ENCODE measurements at places on chromosomes 2 and 18. TPM values are rescaled to one million over a fixed set of nuclear protein-coding genes. Genes with fewer than 3 reads are reported as not detected.

DNA sequence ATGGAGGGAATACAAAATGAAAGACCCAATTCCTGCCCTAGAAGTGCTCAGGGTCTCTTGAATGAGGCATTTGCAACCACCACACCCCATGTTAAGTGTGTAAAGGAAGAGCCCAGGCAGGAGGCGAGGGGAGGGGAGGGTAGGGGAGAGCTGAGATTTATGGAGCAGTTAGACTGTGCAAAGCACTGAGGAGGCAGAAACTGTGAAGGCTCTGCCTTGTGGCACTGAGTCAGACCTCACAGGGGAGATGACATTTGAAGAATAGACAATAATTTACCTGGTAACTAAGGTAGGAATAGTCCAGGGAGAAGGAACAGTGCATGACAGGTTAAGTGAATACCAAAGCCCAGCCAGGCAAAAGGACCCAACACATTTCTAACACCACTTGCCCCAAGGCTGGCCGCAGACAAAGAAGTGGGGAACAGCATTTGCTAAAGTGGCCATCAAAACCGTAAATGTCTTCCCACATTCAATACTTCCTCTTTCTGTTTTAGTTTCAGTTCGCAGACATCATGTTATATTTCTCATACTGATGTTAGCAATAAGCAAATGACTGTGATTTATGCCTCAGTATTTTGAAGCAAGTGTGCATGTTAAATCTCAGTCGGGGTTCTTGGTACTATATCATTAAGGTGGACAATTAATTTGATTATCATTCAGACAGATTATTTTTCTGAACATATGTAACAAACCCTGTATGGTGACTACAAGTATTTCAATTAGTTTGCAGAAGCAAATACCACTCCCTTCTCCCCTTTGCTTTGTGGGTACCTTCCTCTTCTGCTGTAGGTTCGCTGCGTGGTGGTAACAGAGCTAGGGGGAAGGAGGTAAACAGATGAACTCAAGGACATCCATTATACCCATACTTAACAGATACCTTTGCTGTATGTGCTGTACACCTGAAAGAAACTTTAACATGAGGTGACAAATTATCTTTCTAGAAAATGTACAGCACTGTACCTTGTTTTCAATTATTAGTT, 27.5 kb downstream of the CDH20 start:
- DNase-seq = no peak

TUBA3E gene
- not detected for polyA plus RNA-seq

DNA sequence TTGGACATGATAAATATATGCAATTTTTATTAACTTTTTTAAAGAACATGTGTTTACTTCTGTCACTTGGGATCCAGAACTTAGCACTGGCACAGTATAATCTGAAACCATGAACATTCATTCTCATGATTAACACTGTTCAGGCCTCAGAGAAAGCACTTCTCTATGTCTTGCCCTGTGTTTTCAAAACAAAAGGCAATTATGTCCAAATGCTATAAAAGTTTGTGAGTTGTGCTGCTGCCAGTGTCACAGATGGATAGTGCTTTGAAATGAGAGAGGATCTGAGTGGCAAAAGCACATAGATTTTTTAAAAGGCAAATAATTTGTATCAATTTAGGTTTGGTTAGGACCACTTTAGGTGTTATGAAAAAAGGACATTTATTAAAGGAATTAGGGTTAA, 470.5 kb upstream of the FAM98A start:
- DNase-seq = no peak

DNA sequence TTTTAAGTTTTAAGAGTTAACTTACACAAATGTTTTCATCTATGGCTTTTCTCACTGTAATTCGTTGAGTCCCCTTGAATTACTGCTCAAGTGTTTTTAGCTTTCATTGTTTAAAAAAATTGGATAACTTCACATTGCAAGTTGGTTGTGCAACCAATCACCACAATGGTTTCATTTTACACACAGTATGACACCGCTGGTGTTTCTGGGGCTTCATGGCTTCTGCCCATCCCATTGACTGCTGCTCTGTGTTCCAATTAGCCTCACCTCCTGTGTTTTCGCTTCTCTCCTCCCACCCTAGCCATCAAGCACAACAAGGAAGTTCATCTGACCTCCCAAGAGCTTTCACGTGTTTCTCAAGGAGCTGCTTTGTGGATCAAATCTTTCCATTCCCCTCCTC, 199.1 kb upstream of the CHAC2 start:
- DNase-seq = no peak

- no peak for DNase-seq
These were observed 5.4 kb upstream of the MRPS9 start for GRCh38 chr2:105032476-105032875.

- no peak for DNase-seq
These were observed 3.8 kb downstream of the RBFA start for GRCh38 chr18:80037869-80038630.

AGXT gene
- not detected for polyA plus RNA-seq

GRCh38 chr2:157785200-157785599, 90.9 kb downstream of the ACVR1 start:
- no peak for DNase-seq

GRCh38 chr2:64860276-64860885, 128.8 kb upstream of the SLC1A4 start:
- no peak for DNase-seq

CYP27A1 gene
- polyA plus RNA-seq = 31.0 TPM

DNA sequence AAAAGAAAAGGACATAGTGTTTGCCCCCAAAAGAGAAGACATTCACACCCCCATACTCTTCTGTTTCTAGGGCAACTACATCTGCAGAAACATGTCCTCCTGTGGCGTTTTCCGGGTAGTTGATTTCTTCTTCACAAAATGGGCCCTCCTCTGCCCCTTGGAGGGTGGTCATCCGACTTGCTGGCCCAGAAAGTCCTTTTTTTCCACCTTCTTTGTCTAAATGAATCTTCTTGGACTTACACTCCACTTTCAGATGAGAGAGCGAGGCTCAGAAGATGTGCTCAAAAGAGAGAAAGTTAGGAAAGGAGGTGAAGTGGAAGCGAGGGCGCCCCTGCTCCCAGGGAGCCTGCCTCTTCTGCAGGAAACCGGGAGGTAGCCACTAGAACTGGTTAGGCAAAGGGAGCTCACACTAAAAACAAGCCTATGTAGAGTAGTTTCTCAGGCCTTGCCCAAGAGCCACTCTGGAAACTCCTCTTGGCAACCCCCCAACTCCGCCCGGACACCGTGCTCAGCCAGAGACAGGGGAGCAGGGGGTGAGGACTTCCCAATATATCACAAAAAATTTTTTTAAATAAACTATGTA, 10.2 kb upstream of the SIX3 start:
- DNase-seq = no peak

BCS1L gene
- 26.7 TPM for polyA plus RNA-seq

DNA sequence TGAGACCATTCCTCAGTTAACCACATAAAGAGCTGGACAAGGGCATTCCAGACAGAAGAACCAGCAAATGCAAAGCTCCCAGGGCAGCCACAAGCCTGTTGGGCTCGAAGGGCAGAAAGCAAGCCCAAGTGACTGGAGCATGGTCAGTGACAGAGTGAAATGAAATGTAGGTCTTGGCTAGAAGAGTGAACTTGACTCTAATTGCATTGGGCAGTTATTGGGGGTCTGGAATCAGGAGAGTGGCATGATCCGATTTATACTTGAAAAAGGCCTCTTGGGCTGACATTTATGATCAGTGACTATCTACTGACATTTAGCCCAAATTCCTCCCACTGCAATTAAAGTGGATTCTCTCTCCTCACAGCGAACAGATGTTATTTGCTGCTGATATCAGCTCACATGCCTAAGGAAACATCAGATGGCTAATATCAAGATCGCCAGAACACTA, 152.5 kb upstream of the KLF7 start:
- no peak for DNase-seq

- DNase-seq = no peak
These were observed 12.5 kb upstream of the BUB1 start for GRCh38 chr2:110690083-110690965.

DNA sequence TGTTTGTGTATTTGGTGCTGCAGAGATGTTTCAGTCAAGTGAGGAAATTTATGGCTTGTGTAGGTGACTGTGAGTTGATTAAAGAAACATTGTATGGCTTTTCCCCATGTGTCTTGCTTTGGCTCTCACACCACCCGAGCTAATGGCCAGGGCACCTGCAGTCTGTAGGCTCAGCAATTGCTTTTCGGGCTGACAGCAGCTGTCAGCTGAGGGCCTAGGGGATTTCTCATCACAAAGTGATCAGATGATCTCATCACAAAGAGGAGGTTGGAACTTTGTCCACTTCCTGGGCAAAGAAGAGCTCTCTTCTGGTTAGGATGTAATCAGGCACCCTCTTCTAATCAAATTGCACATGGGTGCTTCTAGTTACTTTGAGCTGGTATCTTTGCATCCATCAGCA, 632.2 kb downstream of the SLC4A3 start:
- no peak for DNase-seq

- no peak for DNase-seq
These were observed 50.4 kb upstream of the CYRIA start for GRCh38 chr2:16716024-16716423.

DNA sequence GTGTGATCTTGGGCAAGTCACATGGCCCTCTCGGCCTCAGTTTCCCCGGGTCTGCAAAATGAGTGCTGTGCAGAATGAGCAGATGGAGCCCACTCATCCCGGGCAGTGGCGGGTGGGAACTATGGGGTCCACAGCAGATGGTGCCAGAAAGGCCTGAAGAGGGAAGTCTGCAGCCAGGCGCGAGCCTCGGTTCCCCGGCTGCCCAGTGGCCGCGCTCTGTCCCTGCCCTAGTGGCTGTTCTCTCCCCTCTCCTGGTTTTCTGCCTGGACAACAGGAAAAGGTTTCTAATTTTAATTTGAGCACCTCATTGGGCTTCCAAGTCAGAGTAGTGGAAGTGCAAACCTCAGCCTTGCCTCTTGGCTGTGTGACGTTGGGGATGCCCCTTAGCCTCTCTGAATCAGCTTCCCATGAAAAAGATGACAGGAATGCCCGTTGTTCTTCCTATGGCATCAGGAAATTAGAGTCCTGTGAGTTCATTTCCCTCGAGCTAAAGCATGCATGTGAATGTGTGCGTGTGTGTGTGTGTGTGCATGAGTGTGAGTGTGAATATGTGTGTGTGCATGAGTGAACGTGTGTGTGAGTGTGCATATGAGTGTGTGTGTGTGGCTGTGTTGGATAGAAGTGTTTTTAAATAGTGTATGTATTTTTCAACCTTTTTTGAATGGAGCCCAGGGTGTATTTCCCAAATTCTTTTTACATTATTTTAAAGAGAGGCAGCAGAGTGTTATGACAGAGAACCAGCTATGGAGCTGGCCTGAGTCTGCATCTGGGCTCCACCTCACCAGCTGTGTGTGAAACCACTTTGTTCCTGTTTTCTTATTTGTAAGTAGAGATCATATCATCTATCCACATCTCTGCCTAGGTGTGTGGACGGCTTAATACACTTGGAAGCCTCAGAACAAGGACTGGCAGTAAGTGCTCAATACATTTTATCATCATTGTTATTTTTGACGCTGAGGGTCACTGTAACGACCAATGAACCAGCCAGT, 41.3 kb downstream of the RRM2 start:
- no peak for DNase-seq

GNLY gene
- not detected for polyA plus RNA-seq

UGT1A5 gene
- not detected for polyA plus RNA-seq

DNA sequence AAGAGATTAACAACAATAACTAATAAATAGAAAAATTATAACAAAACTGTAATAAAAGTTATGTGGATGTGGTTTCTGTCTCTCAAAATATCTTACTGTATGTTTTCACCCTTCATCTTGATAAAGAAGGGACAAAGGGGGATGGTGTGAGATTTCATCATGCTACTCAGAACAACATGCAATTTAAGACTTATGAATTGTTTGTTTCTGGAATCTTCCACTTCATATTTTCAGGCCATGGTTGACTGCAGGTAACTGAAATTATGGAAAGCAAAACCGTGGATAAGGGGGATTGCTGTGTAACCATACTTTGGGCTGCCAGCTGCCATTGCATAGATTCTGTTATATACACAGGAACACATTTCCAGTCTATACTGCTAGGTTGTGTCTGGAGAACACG, 45.6 kb downstream of the NEB start:
- no peak for DNase-seq

DNA sequence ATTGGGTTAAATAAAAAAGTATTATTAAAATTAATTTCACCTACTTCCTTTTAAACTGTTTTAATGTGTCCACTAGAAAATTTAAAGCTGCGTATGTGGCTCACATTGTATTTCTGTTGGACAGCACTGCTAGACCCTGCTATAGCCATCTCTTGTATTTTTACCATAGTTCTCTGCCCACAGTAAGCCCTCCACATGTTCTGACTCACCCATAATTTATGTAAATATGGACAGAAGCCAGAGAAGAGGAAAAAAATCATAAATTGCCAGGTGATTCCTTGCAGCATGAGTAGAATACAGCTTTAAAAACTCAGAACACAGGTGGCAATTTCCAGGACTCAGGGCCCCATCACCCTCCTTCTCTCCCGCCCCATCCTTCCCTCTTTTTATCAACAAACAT, 142.4 kb upstream of the MEX3C start:
- no peak for DNase-seq

C2orf78 gene
- not detected for polyA plus RNA-seq

DNA sequence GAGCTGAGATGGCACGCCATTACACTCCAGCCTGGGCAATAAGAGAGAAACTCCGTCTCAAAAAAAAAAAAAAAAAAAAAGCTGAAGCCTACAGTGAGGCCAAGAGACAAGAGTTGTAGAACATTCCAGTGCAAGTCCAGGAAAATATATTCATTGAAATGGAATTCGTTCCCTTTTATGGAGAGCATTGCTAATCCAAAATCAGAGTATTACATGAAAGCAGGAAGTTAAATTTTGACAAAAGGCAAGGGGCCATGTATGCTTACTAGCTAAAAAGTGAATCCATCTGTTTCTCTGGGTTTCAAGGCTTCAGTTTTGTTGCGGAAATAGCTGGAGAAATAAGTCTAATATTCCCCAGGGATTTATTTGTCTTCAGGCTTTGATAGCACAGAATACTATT, 471.7 kb downstream of the THSD7B start:
- no peak for DNase-seq

DNA sequence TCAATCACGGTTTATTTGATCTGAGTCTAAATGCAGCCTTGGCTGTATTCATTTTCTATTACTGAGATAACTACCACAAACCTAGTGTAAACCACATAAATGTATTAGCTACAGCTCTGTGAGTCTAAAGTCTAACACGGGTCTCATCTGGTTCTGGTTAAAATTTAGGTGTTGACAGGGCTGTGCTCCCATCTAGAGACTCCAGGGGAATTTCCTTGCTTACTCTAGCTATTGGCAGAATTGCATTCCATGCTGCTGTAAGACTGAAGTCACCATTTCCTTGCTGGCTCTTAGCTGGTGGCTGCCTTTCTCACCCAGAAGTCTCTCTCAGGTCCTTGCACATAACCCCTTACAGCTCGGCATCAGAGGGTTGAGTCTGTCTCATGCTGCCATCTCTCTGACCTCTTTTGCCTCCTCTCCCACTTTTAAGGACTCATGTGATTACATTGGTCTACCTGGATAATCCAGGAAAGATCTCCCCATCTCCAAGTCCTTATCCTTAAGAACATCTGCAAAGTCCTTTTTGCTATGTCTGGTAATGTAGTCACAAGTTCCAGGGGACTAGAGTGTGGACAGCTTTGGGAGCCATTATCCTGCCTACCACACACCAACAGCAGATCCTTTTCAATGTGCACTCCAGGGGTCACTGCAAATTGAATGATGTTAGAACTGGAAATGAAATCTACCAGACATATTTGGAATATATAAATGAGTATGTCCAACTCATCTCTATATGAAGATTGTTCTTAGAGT, 207.0 kb upstream of the AGAP1 start:
- no peak for DNase-seq
